NCI-H1105 treated with DMSO at 0.1 percent for 48 hours (cell line): ENCODE measurements at places on chromosomes 7 and 10.

DNA sequence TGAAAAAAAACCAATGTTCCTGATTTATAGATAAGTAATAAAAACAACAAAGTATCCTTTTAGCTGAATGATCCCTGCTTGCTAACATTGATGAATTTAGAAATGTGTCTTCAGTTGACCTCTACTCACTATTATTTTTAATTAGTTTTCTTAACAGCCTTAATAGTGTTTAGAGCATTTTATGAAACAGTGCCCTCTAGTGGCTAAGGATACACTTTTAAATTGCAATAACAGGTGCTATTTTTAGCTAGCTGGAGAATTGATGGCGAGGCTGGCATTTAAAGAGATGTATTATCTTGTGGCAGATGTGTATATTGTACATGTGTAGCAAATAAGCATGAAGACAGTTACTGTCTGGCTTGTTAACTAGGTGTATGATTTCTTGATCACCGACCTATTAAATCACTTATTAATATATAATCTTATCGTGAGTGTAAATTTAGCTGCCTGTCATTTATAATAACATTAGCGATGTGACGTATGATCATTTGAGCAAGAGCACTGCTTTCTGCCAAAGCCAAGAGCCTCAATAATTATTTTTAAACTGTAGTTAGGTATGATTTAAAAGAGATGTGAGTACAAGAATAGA is 451.9 kb downstream of the DPP6 start:
- DNase-seq, result peak; percentile 82

GRCh38 chr10:70350501-70350900 is 31.9 kb downstream of the LRRC20 start:
- no peak for DNase-seq

DNA sequence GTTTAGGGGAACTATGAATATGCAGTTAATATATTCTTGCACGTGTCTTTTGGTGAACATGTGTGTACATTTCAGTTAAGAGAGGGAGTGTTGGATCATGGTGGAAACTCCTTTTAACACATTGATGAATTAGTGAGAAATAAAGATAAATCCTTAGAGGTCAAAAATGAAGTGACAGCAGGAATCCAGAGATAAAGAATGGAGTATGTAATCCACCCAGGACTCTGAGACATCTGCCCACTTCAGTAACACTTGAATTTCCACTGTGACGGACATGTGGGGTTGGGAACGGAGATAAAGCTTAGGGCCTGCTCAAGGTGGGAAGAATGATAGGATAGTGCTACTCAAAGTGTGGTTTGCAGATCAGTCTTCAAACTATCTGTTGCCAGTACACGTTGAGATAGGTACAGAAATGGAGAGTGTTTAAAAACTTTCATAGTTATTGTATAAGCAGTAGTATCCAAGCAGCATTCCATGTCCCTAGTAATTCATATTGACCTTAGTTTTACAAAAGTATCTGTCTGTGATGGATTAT is 6.6 kb upstream of the RELN start:
- no peak for DNase-seq

GRCh38 chr7:23334482-23335056 is 35.4 kb downstream of the MALSU1 start:
- DNase-seq, result peak; percentile 76

DNA sequence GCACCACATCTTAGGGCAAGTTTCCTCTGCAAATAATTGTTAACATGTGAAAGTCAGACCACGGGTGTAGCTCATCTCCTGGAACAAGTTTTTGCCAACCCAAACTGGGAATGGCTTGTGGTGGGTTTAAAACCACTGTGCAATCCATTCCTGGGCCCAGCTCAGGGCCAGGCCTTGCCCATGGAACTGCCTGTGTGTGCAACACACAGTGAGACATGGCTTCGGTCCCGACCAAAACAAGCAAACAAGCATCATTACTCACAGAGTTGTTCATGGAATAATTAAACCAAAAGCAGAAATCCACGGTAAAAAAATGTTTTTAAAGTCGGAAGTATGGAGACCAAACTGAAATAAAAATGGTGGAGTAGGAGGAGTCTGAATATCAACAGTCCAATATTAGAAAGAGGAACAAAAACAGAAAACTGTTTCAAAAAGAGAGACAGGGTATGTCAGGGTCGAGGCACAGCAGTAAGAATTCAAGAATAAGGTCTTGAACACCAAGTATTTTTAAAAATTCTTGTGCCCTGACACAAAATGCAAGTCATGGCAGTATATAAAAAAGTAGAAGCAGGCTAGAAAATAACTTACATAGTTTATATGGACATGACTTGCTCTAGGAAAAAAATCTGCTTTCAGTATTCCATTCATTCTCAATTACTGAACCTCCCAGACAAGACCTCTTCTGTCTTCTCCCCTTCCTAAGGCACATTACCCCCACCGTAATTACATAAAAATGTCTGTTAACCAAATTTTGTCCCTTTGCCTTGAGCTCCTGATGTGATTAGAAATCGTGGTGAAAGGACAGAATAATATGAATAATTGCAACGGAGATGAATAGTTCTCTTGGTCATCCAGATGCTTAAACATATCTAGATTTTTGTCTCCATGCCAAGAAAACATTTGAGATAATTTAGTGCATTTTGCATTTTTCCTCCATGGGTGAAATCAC is 88.4 kb downstream of the FAS start:
- DNase-seq, result no peak

GRCh38 chr7:42212541-42213090 is 24.4 kb downstream of the GLI3 start:
- no peak for DNase-seq

DNA sequence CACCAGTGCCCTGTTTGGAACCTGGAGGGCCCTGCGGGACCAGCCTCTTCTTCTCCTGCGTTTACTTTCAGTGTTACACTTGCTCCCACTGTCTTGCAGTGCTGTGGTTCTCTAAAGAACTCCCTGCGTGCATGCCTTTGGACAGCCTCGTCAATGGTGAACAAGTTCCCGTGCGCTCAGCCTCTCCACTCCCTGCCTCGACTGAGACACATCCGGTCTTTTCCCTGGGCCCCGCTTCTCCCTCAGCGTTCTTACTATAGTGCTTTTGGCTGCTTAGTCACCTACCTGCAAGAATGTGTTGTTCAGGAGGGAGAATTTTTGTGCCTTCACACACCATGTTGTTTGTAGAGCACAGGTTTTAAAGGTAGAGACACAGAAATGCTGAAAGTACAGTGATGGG is 520.7 kb upstream of the MKI67 start:
- no peak for DNase-seq

DNA sequence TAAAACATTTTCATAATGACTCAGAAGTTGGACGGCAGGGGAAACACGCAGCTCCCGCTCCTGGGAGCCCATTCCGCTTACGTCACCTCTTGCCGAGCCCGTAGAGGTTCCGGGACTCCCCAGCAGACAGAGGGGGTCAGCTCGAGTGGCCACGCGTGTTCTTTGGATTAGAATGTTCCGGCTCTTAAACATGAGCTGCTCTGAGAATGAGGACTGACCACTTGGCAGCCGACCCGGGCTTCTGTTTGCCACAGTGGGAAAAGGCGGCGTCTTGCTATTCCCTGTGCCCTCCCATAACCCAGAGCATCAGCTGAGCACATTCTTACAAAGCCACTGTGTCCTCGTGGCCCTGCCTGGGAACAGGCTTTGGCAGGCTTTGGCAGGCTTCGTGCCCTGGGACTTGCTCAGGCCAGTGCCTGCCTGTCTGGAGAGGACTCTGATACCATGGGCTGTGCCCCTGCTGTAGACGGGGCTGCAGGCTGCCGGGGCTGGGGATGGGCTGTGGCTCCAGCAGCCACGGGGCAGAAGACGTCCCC is 40.1 kb downstream of the PFKP start:
- no peak for DNase-seq

- DNase-seq, result no peak
Observed at GRCh38 chr7:69448071-69448470, 150.2 kb upstream of the AUTS2 start.

GRCh38 chr10:792083-792791 is 102.8 kb upstream of the DIP2C start:
- no peak for DNase-seq

DNA sequence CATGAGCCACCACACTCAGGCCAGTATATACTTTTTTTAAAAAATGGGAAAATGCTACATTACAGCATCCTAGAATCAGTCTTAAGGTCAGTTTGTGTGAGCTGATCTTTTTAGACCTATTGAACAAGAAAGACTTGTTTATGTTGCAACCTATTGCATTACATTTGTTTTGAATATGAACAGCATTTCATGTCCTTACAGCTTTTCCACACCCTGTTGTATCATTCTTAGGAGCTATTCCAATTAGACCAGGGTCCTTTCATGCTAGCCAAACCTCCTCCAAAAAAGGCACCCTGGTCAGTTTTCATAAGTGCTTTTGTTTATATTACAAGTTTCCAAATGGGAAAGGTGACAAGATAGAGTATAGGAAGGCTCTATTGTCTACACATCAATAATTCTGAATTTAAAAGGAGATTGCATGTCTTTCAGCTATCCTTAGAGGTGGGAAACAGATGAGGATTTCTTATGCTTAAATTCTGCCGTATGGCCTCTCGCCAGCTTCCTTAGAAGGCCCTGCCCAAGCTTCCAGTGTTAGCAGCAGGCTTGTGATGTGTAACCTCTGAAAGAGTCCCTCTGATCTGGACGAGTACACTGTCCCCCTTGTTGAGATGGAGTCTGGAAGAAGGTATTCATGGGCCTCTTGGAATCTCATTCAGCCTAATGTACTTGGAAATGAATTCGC is 171.9 kb downstream of the OTUD1 start:
- no peak for DNase-seq

- no peak for DNase-seq
Observed at GRCh38 chr10:114398587-114399331, 5.5 kb downstream of the AFAP1L2 start.

GRCh38 chr10:103716206-103717160 is 138.9 kb downstream of the SH3PXD2A start:
- DNase-seq, result no peak

GRCh38 chr10:48322017-48322416 is 15.5 kb downstream of the MAPK8 start:
- no peak for DNase-seq

- DNase-seq, result no peak
Observed at GRCh38 chr10:47255033-47255813, 44.8 kb upstream of the GDF10 start.

- no peak for DNase-seq
Observed at GRCh38 chr7:134357486-134357885, 40.8 kb upstream of the SLC35B4 start.

DNA sequence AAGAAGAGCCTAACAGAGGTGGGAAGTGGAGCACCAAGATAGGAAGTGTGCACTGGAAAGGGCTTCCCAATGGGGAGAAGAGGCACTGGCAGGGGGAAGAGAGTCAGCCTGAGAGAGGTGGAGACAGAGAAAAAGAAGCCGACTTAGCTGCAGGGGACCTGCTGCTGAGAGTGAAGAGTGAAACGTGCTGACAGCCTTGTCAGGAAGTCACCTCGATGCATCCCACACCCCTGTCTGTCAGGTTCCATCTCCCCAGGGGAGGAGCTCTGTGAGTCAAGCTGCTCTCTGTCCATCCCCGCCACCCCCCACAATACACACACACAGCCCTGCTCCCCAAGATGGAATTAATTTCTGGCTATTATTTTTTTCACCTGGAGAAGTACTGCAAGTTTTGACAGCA is 14.0 kb downstream of the KAZALD1 start:
- no peak for DNase-seq

GRCh38 chr7:823649-824048 is 8.6 kb upstream of the SUN1 start:
- no peak for DNase-seq

DNA sequence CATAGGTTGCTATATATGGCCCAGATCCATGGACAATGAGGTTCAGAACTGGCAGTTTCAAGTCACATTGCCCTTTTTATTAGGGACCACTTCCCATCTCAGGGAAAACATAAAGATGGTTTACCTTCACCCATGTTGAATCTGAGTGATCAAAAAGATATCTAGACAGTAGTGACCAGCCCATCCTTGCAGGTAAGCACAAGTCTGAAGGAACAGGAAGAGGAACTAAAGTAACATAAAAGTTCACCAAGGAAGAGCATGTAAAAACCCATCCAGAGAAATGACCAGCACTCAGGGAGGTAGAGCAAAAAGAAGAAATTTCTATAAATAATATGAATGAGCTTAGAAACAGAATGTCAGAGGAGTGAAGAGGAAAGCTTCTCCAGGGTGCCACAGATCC is 382.5 kb downstream of the PARD3 start:
- DNase-seq, result no peak

GRCh38 chr10:44154956-44155355 is 229.9 kb downstream of the CXCL12 start:
- no peak for DNase-seq

DNA sequence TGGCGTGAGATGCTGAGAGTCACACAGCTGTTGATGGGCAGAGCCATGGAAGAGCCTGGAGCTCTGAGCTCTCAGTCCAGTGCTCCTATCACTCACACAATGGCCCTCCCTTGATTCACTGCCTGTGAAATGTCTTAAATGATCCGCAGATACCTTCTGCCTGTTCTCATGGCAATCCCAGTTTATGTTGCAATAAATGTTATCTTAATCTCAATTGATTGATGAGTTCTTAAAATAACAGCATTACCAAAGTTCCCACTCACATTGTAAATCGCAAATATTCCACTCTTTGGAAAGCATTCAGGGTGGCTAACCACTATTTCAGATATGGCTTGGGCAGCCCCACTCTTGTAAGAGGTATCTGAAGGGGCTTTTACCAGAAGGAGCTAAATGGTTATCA is 865.5 kb downstream of the LRMDA start:
- DNase-seq, result no peak

GRCh38 chr7:150385302-150385723 is 6.2 kb downstream of the ZNF775 start:
- DNase-seq, result no peak

- DNase-seq, result no peak
Observed at GRCh38 chr10:77168161-77168560, 469.4 kb downstream of the KCNMA1 start.

GRCh38 chr7:152399344-152399743 is 36.5 kb downstream of the KMT2C start:
- no peak for DNase-seq

GRCh38 chr7:94623820-94624219 is 32.1 kb downstream of the SGCE start:
- DNase-seq, result no peak

DNA sequence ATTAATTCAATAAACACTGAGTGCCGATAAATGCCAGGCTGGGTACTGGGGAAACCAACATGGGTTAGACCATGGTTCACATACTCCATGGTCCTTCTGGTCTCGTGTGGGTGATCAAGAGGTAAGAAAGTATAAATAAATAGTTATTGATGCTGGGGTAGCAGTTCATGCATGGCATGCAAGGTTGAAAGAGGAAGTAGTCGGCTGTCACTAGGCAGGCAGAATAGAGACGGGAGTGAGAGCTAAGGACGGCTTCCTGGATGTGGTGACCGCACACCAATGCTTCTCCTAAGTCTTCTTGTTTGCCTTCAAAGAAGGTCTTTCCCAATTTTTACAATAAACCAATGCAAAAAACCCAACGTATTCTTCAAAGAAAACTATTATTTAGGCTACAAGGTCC is 208.6 kb downstream of the ADAM12 start:
- DNase-seq, result no peak

DNA sequence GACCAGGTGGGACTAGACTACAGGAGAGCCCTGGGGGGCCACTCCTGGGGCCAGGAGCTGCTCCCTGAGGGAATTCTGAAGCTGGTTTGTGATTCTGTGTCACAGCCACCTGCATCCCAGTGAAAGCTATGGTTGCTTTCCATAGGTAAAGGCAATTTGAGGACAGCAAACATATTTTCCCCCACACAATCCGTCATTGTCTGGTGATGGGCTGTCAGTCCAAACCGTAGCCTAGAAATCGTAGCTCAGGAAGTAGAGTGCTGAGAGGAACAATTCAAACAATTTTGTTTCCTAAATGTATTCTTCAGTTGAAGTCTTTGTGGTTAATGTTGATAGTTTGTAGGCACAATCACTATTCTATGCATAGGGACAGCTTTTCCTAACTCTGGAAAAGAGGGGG is 106.0 kb upstream of the INSYN2A start:
- DNase-seq, result no peak
